Stimulated activated naive CD4-positive, alpha-beta T cell (primary cell): ENCODE measurements at places on chromosomes 16 and 17.

DNA sequence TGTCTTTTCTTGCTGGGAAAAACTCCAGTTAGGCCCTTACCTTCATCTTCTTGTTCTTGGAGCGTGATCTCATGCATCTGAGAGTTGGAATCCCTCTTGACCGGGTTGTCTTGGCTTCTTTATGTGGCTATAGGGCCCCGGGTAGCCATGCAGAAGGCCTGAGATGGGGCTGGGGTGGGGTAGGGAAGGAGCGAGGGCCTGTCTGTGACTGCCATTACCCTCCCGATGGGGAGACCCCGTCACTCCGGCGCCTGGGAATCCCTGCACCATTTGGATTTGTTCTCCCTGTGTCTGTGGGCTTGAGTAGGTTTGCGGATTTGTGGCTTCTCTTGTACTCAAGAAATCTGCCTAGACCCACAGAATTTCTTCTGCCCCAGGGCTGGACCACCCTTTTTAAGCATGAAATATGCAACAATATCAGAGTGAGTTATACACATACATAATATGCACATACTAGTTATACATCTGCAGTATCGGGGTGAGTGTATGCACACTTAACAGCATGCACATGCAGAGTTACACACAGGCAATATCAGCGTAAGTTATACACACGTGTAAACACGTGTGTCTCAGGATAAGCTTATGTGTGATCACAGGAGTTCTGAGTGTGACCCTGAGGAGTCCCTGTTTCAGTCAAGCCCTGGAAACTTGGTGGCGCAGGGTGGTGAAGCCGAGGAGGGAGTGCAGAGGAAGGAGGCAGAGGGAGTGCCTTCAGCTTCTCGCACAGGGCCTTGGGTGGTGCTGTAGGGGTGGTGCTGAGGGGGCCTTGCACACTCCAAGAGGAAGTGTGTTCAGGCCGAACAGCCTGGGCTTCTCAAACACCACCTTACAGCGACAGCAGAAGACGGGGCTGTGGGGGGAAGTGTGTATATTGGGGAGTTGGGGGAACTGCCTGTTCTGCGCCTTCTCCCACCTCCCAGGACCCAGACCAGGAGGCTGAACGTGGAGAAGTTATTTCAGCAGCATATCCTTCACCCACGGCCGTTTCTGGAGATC, 18.5 kb downstream of the CCDC42 start:
- no peak for DNase-seq

DNA sequence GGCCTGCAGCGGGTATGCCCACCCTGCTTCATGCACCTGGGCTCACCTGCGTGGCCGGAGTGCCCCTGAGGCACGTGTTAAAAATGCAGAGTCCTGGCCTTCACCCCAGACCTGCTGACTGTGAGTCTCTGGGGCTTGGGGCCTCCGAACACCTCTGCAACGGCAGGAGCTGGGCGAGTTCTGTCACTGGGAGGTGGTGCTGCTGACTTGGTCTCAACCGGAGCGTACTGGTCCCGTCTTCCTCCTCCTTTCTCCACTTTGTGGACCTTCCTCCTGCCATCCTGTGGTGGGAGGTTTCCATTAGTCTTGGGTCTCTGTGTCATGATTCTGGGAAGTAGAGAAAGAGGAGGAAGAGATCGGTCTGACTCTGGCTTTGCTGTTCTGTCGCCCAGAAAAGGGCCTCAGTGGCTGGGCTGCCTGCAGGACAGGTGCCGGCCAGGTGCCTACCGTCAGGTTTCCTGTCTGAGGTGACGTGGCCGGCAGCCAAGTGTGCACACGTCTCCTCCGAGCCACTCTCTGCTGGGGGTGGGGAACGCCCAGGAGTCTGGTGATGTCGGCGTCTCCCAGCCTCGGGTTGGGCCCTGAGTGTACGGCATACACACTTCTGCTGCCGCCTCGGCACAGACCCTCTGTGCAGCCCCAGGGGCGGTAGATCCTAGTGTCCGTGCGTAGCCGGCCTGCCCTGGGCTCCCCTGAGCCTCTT, 6.9 kb downstream of the TSC2 start:
- no peak for DNase-seq

- no peak for DNase-seq
These were observed 36.7 kb upstream of the ABCA5 start for GRCh38 chr17:69363488-69364210.

DNA sequence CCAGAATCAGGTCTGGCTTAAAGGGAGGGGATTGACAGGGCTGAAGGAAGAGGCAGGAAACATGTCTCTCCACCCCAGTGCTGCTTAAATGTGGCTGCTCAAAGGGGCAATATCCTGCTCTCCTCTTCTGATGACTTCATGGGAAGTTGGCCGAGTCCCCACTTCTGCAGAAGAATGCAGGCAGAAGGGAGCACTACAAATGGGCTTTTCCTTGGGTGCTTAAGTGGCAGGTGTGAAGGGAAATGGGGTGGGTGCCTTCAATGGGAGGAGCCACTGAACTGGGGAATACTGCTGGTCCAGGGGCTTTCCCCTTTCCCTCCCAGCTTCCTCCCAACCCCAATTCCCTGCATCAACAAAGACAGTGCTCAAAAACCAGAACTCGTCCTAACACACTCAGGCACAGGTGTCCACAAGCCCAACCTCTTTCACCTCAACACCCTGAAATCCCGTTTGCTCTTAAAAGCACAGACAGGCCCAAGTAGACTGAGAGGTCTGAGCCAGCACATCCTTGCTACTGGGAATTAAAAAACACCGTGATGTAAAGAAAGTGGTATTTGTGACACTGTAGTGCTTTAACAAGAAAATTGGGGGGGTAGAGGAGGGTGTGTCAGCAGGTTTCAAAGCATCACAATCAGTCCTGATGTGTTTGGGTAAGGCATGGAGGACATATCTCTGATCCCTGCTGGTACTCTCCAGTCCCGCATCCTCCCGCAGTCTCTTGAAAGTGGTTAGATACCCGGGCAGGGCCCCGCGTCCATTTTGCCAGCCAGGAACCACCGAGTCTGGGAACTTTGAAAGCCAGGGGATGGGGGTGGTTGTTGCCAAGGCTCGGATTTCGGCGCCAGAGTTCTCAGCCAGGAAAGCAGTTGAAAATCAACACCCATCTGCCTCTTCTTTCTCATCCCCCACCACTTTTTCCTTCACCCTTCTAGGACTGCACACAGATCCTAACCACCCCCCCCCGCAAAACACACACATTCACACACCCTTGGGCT, 1.6 kb downstream of the CA10 start:
- DNase-seq, result no peak

DNA sequence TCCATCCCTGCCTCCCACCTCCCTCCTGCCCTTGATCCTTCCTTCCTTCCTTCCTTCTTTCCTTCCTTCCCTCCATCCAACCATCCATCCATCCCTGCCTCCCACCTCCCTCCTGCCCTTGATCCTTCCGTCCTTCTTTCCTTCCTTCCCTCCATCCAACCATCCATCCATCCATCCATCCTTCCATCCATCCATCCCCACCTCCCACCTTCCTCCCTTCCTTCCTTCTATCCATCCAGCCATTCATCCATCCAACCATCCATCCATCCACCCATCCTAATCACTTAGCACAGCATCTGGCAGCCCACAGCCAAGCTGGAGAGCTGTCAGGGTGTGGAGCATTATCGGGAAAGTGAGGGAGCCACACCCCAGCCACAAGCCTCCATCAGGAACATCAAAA, 54.5 kb downstream of the TK2 start:
- DNase-seq, result no peak

GRCh38 chr17:7046127-7046724, 2.3 kb upstream of the SLC16A11 start:
- DNase-seq, result no peak

DNA sequence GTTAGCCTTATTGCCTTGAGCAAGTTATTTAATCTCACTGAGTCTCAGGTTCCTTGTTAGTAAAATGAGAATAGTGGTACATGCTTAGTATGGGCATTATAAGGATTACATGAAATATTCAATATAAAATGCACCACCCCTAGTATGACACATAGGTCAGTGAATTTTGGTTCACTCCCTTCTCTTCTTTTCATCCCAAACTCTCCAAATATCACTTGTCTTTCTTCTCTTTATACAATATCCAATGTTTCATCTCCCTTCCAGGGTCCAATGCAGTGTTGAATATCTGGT, 28.4 kb upstream of the CCL2 start:
- DNase-seq, result no peak

GRCh38 chr17:58310511-58311428, 17.8 kb downstream of the TSPOAP1 start:
- DNase-seq, result no peak

DNA sequence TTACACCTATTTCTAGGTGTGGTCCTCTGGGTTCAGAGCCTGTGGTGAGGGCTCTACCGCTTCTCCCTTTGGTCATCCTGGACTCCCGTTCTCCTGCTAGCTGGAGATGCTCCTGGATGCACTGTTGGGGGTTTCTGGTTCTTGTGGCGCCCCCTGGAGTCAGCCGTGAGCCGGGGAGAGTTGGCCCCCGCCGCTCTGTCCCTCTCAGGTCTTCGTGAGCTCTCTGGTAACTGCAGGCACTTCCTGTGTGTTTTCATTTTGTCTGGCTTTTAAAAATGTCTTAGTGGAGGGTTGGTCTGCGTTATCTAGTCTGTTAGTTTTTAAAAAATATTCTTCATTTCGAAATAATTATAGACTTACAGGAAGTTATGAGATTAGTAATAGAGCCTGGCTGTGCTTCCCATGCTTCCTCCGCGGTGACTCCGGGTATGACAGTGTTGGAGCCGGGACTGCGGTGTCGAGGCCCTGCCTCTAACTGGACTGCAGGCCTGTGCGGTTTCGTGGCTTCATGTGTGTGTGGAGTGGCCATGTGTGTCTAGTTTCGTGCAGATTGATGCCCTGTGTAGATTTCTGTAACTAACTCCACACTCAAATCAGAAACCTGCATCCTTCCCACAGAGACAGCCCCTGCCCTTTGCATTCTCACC, 78.0 kb upstream of the ZNF750 start:
- peak; percentile 5 for DNase-seq

- DNase-seq, result peak; percentile 86
These were observed 7.9 kb downstream of the KDM6B start for GRCh38 chr17:7841915-7842379.

DNA sequence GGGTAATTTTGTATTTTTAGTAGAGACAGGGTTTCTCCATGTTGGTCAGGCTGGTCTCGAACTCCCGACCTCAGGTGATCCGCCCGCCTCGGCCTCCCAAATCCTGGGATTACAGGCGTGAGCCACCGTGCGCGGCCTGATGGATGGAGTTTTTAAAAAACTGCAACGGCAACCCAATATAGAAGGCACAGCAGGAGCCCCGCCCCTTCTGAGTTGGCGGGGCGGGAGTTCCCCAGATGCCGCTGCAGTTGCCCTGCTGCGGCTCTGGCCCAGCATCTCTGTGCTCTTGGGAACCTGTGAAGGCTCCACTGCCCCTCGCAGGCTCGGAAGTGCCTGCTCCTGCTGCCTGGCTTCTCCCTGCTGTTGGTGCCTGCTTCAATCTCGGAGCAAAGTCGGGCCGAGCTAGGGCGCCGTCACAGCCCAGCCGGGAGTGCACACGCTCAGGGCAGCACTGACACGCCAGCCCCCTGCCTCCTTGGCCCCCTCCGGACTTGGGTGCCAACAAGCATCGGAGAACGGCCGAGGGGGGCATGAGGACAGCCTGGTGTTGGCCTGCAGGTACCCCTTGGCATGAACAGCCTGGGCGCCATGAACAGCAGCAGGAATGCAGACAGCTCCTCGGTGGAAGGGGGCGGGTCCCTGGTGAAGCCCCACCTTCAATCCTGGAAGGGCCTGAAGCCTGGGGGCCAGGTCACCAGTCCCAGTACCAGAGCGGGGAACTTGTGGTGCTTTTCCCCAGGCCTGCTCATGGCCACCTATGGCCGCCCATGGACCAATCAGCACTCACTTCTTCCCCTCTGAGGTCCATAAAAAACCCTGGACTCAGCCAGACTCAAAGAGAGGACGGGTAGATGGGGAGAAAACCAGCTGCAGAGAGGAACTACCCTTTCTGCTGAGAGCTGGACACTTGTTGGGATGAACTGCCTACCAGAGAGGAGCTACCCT, 2.3 kb upstream of the NT5M start:
- DNase-seq, result peak; percentile 33

DNA sequence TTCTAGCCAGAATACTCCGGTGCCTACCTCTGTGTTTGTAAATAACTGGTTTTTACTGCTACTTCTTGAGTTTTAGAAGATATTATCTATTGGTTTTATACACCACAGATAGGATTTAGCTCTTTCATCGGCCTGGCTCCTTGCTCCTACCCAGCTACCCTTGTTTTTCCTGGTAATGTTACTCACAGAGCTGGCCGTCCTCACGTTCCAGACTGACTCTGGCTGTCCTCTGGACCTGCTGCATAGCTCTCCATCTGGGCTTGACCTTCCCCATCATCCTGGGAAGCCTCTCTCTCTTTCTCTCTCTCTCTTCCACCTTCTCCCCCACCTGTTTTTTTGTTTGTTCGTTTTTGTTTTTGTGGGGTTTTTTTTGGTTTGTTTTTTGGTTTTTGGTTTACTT, 51.5 kb downstream of the MPRIP start:
- DNase-seq, result no peak

DNA sequence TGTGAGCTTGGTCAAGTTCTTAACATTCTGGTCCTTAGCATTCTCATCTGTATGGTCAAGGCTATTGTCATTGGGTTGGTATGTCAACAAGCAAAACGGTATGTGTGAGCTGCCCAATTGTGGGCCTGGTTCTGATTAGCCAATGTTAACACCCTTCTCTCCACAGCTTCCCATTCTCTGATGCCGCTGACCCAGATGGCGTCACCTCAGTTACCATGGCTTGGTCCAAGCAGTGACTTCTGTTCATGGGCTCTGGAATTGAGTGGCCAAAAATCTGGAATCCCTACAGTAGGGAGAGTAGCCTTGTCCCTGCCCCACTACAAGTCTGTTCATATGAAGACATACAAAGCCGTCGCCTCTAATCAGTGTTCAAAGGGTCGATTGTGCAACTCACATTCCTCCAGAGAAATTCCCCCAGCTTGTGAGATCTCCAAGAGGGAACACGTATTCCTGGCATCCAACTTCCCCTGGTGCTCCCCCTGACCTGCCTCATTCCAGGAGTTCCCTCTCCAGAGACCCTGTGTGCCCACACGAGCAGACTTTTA, 15.8 kb downstream of the TMEM98 start:
- no peak for DNase-seq

DNA sequence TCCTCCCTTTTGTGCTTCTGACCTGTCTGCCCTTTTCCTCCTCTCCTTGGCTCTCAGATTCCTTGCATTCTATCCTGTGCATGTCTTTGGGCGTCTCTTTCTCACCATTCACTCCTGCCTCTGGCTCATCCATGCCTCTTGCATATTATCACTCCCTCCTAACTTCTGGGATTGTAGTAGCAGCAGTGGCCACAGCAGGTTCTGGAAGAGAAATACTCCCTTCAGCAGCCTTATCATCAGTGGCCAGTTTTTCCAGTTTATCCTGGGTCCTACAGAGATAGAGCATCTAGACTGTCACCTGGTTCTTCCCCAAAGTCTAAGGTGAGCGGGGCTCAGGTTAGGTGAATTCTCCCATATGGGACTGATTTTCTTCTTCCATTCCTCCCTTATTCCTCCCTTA, 354.0 kb upstream of the CCL2 start:
- DNase-seq, result no peak

GRCh38 chr16:15701975-15702970, 52.2 kb downstream of the NDE1 start:
- no peak for DNase-seq
